ENCODE measurements at places on chromosomes 3 and 15.
A peak's percentile ranks its signal among the peaks of the same experiment; 100 is the strongest.

DNA sequence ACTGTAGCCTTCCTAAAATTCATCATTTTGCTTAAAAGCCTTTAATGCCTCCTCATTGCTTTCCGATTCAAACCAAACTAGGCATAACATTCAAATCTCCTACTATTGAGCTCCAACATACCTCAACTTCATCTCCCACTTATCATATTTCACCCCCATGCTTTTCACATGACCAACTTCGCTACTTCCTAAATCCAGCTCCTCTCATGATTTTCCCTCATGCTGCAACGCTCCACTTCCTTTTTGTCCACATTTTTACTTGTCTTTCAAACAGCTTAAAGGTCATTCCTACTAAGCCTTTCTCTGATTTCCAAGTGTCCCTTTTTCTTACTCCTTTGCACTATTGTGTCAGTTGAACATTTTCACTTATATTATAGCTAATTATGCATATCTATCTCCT lies 20.3 kb upstream of the ANXA2 start:
- DNase-seq: no peak

- no peak for DNase-seq
These were observed 529.6 kb downstream of the AGBL1 start for GRCh38 chr15:86609275-86609674.

DNA sequence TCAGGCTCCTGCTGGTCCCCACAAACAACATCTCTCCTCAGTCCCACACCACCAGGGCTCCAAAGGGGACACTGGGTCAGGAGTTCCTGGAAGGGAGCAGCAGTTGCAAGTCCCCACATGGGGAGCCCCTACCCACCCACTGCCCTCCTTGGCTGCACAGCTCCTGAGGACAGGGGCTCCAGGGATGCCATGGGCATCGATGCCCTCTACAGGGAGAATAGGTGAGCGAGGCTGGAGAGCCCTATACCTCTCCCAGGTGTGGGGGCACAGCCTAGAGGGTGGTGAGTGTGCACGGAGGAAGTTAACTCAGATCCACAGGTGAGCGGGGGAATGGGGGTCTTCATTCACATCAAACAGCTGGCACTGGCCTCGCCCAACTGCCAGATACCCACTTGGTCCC lies 141.2 kb upstream of the LINGO1 start:
- DNase-seq: no peak

GRCh38 chr15:98085003-98085639 lies 124.6 kb downstream of the ARRDC4 start:
- no peak for DNase-seq

DNA sequence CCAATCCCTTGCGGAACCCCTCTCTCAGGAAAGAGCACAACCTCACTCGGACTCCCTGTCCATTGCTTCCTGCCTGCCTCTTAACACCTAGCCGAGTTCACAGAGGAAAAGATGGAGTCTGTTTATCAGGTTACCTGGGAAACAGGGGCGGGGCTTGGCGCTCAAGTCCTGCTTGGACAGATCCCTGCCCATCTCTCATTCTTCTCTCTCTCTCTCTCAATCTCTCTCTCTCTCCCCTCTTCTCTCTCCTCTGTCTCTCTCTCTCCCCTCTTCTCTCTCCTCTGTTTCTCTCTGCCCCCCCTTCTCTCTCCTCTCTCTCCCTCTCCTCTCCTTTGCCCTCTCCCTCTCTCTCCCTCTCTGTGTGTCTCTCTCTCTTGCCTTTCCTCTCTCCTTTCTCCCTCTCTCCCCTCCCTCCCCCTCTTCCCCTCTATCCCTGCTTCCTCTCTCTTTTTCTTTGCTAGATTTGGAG lies at the start of gene EFHB:
Gene EFHB (minus strand): TSS at position 120 of the 469 bp plus-strand sequence. CDS start 199 bp downstream, outside the sequence.
- no peak for DNase-seq

DNA sequence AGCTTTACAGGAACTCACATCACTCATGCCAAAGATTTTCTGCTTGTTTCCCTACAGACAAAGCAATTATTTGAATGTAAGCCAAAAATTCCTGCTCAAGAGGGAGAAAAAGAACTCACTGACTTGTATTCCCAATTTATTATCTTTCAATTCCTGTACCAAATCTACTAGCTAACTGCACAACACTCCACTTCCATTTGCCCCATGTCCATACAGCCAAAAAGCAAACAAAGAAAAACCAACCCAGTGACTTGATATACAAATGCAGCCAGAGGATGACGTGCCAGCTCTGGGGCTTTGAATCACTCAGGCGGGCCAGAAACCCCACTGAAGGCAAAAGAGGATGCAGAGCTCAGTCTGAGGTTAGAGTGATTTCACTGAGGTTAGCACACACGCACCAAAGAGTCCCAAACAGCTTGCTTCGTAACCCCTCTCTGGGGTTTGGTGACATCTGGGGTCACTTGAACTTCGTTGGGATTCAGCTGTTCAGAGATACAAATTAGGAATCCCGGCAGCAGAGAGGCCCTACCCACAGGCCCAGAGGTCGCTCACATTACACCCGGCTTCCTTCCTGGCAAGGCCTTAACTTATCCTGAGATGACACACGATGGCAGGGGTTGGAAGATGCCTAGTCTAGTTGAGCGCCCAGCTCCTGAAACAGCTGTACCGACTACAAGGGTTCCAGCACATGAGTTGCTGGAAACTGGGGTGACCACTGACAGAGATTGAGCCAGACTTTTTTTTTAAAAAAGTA lies 1.6 kb downstream of the RFTN1 start:
- peak; percentile 29 for DNase-seq

DNA sequence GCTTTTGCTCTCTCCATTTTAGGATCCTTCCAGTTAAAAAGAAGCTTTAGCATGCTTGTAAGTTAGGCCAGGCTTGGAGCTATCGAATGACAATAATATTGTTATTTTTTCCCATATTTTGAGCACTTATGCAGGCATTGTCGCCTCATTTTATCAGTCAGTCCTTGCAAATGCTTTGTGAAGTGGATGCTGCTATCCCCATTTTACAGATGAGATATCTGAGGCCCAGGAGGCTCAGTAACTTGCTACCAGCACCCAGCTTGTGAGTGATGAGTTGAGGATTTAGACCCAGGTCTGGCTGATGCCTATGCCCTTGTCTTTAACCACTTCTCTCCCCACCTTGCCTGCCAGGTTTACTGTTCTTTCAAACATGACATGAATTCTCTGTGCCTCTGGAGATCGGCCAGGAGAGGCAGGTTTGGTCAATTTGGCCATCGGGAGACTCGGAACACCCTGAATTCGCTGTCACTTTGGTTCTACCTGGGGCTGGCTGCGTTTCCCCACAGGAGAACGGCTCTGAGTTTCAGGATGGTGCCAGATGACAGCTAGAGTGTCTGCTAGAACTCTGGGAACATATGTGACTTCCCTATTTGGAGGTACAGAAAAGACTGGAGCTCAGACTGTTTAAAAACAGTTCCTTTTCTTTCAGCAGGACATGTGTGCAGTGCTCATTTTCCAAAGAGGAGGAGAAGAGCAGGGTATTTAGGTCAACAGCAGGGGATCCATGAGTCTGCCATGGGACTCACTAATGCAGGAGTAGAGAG lies 25.5 kb upstream of the ZNF710 start:
- DNase-seq: no peak

- DNase-seq: no peak
These were observed 1.3 kb upstream of the LRRC58 start for GRCh38 chr3:120350401-120350941.

- no peak for DNase-seq
These were observed 124.2 kb downstream of the IMPG2 start for GRCh38 chr3:101195951-101196713.

DNA sequence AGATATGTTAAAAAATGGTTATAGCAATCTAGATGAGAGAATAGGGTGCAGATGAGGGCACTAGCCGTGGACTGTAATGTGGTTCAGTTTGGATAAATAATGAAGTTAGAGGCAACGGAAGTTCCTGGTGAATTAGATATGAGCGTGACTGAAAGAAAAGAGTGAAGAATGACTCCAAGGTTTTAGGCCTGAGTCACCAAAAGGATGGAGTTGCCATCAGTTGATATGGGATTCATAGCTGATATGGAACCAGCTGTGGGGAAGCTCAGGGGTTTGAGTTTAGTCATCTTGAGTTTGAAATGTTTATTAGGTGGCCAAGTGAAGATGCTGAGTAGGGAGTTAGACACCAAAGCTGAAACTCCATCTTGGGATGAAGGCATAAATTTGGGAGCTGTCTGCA lies 66.2 kb downstream of the SSR3 start:
- DNase-seq: no peak

DNA sequence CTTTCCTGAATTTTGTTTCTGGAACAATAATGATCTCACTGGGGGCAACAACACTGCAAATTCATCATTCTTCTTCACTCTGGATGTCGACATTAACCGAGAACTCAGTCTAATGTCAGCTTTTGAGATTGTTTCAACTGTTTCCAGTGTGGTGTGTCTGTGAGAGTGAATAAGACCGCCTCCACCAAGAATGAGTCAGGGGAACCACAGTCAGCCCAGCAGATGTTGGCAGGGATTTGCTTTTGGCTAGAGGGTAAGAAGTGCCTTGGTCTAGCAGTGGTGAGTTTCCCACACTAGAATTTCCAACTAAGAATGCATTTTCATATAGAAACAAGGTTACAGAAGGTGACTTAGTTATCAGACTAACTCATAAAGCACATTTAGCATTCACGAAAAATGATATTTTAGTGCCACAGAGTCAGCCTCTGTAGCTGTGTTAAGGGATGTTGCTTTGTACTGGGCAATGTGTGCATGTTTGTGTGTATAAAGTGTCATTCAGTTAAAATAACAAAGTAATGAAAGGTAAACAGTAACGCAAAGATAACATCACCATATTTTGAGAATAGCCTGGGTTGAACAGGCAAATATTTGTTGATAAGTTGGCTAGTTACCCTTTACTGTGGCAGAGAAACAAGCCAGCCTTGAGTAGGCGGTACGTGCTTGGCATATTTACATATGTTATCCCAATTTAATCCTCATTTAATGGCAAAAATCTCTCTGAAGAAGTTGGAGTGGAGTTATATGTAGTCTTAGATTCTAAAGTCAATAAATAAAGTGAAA lies 33.8 kb downstream of the DRD3 start:
- DNase-seq: no peak

GRCh38 chr15:90839187-90840071 lies 29.0 kb upstream of the FURIN start:
- DNase-seq: no peak

DNA sequence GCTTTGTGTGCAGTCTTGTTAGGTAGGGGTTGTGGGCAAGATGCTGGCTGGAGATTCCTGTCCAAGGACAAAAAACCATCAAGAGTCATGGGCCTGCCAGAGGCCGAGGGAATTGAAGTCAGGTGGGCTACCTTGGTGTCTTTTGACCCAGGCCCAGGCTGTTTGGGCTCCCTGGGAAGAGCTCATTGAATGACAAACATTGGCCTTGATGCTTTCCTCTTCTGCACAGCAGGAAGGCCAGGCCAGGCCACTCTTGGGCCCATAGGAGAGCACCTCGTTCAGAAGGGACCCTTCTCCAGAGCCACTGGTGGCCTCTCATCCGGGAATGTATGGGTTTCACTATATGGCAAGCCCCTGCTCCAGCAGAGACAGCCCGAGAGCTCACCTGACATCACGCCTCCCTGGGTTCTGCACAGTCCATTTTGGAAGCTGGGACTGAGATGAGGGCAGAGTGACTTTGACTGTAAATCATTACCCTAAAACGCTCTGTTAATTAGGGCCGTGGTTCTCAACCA lies 169.1 kb downstream of the NSMCE3 start:
- no peak for DNase-seq

DNA sequence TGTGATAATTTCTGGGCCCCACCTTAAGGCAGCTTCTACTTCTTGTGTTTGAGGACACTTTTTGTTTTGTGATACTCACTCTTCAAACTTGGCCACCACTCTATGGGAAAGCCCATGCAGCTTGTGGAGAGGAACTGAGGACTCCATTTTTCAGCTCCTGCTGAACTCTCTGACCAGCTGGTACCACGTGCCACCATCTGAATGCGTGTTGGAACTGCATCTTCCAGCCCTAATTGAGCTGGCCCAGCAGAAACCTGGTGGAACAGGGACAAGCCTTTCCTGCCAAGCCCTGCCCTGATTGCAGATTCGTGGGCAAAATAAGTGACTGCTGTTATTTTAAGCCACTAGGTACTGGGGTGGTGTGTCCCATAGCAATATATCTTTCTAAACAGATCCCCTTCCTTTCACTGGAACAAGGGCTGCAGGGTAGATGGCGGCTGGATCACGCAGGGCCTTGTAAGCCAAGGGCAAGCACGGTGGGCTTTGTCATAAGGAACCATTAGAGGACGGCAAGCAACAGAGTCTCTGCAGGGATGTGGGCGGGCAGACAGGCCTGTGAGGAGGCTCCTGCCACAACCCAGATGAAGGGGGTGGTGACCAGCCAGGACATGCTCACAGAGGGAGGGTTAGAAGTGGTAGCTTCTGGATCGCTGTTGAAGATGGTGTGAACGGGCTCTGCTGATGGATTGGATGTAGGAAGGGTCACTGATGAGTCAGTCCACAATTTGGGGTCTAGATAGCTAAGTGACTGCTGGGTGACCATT lies 9.5 kb downstream of the H1-8 start:
- DNase-seq: no peak

- no peak for DNase-seq
These were observed 19.9 kb downstream of the KLF13 start for GRCh38 chr15:31346367-31347066.

- no peak for DNase-seq
These were observed 37.1 kb downstream of the QTRT2 start for GRCh38 chr3:114093596-114093995.

DNA sequence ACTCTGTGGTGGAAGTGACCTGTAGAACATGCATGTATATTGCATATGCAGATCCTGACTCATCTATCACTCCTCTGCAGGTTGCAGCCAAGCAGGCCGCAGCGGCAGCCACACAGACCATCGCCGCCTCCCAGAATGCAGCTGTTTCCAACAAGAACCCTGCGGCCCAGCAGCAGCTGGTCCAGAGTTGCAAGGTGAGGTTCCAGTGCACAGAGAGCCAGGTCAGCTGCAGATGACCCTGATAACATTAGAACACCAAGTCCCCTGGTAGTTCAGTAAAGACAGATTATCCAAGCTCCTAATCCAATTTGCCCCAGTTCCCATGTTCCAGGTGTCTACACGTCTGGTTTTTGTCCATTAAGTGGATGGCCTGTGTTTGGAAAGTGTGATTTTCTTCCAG lies 325.1 kb upstream of the TPM1 start:
- no peak for DNase-seq

- no peak for DNase-seq
These were observed 20.3 kb downstream of the CDAN1 start for GRCh38 chr15:42716626-42717025.

- DNase-seq: no peak
These were observed 31.2 kb upstream of the TNIK start for GRCh38 chr3:171491361-171491760.

DNA sequence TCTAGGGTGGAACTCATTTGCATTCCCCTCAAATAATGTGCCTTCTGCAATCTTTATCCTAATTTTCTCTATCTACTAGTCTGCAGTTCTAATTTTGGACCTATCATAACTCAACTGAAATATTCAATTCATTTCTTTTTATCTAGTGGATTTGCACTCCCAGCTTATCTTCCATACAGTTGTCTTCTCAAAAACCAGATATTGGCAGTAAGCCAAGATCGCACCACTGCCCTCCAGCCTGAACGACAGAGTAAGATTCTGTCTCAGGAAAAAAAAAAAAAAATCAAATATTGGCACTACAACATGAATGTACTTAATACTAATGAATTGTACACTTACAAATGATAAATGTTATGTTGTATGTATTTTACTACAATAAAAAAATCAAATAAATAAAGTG lies 18.0 kb upstream of the CHMP2B start:
- no peak for DNase-seq

- no peak for DNase-seq
These were observed 162.3 kb upstream of the TPM1 start for GRCh38 chr15:62880278-62880677.

- DNase-seq: no peak
These were observed 87.8 kb downstream of the NCEH1 start for GRCh38 chr3:172622916-172623700.
